Progenitor cell of endocrine pancreas (in vitro differentiated cells): ENCODE measurements at places on chromosomes 6 and 20.
A peak's percentile ranks its signal among the peaks of the same experiment; 100 is the strongest.

DNA sequence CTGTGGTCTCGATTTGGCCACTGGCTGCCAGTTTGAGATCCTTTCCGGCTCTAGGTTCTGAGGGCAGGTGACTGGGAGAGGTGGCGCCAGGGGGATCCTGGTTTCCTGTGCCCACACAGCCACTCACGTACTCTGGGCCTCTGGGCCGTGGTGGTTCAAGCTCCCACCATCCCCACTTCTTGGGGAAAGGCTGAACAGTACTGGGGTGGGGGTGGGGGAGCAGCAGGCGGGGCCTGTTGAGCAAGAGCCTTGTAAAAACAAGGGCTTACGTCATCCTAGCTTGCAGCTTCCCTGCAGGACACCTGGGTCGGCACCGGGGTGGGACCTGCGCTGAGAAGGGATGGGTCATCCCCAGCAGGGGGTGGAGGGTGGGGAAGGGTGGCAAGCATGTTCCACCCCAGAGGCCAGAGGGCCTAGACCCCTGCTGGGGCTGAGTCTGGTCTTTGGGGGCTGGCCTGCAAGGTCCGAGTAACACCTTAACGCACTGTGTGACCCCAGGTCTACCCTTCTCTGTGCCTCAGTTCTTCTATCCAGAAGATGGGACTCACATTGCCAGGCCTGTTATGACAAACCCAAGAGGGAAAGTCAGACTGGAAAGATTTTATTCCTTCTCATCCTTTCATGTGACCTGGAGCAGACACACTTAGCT is 3.1 kb upstream of the CEBPB start:
- no peak for DNase-seq

DNA sequence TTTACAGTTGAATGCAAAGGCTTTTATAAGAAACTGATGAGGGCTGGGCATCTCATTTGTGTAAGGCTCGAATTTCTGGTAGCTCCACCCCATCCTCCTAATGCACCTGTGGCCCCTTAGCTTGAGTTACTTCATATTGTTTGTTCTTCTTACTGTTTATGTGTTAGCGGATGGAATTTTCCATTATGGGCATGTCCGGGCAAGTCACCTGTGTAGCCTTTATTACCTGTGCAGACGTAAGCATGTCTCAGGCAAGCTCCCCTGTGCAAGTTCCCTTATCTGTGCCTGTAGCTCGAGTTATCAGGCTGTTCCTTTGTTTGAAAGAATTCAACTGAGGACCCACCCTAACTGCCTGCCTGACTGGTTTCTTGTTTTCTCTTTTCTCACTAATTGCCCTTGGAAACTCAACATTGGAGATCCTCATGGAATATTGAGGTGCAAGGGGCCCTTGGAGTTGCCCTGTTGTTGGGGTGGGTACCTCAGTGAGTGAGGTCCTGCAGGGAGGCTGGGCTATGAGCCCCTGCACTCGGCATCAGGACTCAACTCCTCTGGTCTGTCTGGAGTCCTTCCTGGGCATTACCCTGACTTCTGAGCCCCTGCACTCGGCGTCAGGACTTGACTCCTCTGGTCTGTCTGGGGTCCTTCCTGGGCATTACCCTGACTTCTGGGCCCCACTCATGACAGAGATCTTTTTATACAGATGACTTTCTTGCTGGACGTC is 207.9 kb upstream of the SULF2 start:
- DNase-seq: no peak

DNA sequence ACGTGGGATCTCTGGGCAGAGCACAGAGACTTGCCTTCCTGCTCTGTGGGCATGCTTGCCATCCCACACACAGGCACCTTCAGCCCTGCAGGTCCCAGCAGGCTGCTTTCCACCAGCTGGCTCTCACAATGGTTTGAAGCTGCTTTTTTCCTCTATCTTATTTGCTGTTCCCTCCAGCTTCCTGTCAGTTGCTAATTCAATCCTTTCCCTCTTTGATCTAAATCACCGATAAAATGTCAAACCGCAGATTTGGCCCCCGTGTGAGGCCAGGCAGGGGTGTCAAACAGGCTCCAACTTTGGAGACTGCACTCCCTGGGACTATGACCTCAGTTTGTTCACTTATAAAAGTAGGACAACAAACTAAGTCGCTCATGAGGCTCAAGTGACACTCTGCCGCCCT is 40.6 kb upstream of the PCMTD2 start:
- no peak for DNase-seq

GRCh38 chr6:156946370-156946936 is 169.3 kb downstream of the ARID1B start:
- DNase-seq: no peak

GRCh38 chr6:155880900-155881299 is 425.3 kb upstream of the NOX3 start:
- no peak for DNase-seq

- no peak for DNase-seq
These were observed 21.6 kb downstream of the CNKSR3 start for GRCh38 chr6:154488802-154489437.

DNA sequence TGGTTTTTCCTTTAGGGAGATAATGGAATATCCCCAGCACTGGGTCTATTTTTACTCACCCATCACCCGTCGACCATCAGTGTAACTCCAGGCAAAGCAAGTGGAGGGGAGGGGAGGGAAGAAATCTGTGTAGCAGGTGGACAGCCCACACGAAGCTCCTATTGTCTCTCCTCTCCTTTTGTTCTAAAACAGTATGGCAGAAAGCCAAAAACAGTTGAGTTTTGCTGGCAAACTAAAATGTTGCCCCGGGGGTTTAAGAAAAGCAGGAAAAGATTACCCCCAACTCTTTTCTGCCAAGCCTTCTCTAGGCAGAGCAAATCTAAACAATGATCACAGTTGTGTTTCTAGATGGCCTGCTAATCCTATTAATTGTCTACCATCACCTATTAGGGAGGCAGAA is 89.7 kb downstream of the PREP start:
- no peak for DNase-seq

GRCh38 chr6:2855061-2855519 is 13.4 kb upstream of the SERPINB1 start:
- no peak for DNase-seq

- DNase-seq: no peak
These were observed 114.8 kb upstream of the SNX9 start for GRCh38 chr6:157708239-157708638.

DNA sequence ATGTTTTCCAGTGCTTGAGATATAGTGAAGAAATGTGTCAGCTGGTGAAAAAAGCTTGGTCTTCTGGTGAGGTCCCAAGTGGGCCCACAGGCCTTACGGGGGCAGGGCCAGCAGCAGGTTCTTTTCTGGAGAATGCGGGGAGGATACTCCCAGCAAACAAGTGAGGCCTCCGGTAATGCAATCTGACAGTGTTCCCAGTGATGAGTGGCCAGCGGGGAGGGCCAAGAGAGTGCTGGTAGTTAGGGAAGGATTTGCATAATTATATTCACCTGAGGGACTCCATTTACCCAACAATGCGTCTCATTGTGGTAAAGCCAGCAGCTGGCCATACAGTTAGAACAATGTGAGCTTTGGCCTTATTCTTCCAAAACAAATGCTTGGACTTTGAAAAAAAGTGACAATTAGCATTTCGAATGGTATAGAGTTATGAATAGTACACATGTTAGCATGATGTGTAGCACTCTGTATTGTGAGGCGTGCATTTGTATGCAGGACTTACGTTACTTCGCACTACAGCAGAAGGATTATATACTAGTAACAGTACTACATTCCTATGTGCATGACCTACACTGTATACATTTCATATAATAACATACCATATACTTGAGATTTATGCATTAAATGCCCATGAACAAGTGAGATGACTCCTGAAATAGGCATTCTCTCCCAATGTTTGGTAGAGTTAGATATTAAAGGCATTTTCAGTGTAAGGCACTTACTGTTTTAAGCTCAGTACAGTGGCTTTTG is 69.8 kb downstream of the MYB start:
- DNase-seq: no peak

GRCh38 chr6:118542184-118542952 is 5.7 kb upstream of the PLN start:
- DNase-seq: no peak

- peak; percentile 89 for DNase-seq
These were observed 2.8 kb downstream of the JARID2 start for GRCh38 chr6:15248451-15249370.

DNA sequence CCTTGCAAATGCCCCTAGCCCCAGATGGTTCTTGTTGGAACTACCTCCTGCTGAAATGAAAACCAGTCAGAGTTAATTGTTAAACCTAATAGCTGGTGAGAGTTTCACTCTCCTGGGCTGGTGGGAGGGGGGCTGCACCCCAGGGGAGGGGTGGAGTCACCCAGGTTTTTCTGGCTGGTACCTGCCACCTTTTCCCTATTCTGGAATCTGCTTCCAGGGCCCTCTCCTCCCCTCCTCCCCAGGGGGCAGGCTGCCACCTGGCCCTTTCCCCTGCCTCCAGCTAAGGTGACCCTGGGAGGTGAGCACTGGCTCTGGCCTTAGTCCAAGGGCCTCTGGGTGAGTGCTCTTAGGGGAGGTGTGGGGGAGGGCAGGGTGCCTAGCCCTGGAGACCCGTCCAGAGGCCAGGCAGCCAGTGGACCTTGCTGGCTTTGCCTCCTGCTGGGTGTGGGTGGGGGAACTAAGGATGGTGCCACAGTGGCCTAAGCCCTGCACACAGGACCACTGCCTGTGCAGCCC is 48.8 kb upstream of the EPB41L1 start:
- no peak for DNase-seq

DNA sequence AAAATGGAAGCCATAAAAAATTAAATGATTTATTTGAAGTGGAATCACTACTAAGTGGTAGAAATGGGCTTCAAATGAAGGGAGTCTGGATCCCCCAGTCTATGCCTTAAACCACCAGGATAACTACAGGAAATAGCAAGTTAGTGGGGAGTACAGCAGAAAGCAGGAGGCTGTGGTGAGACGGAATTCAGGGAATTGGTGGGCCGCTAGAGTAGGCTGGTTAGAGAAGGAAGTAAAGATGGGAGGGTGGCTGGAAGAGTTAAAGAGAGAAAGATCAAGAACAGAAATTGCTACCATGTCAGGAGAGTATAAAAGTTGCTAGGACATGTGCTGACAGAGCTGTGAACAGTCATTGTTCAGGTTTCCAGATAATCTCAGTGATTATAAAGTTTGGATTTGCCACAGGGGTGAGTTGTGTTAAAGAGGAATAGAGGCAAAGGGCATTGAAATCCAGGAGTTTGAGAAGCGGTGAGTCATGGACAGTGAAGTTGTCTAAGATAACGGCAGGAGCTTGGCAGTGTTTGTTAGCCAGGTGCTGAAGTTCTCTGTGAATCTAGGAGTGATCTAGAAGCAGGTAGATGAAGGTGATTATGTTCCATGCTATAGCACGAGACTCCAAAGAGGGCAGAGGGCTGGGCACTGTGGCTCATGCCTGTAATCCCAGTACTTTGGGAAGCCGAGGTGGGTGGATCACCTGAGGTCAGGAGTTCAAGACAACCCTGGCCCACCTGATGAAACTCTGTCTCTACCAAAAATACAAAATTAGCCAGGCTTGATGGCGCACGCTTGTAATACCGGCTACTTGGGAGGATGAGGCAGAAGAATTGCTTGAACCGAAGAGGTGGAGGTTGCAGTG is 13.7 kb upstream of the HINT3 start:
- DNase-seq: no peak

GRCh38 chr20:59352541-59352940 is 52.1 kb downstream of the EDN3 start:
- DNase-seq: no peak

- no peak for DNase-seq
These were observed 332.5 kb downstream of the CD83 start for GRCh38 chr6:14450133-14450504.

DNA sequence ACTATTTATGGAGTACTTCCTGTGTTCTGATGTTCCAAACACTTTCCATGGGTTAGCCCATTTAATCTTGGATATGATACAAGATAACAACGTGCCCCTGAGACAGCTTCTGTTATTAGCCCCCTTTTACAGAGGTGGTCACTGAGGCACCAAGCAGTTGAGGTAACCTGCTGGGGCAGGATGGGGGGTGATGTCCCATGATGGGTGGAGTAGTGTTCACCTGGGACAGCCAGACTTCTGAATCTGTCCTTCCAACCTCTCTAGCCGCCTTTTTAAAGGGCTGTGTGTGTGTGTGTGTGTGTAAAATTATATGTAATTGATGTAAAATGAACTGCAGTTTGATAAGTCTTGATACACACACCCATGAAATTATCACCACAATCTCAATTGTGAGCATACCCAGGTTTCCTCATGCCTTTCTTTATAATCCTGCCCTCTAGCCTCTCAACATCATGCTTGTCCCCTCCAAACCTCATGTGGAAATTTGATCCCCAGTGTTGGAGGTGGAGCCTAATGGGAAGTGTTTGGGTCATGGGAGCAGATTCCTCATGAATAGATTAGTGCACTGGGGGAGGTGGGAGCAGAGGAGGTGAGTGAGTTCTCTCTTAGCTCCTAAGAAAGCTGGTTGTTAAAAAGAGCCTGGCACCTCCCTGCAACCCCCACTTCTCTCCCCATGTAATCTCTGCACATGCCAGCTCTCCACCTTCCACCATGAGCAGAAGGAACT is 39.2 kb downstream of the PLAGL2 start:
- DNase-seq: no peak

- no peak for DNase-seq
These were observed 205.5 kb downstream of the TFAP2B start for GRCh38 chr6:51024126-51024525.

- no peak for DNase-seq
These were observed 263.4 kb upstream of the MAN1A1 start for GRCh38 chr6:119612911-119613381.

DNA sequence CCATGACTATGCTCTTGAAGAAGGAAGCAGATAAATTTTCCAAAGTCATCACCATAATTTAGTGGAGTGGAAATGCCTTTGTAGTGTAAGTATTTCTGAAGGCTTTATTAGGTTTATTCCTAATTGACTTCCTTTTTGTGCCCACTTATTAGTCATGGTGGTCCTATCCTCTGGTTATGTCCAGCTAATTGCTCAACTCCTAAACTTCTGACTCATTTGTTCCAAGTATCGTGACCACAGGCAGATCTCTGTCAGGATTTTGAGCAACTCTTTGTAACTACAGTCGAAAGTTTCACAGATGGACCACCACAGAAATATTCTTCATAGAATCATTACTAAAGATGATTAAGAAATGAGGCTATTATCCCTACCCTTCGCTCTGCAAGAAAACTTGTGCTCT is 315.6 kb upstream of the PTCHD4 start:
- DNase-seq: no peak

GRCh38 chr6:166460473-166461437 is 78.0 kb upstream of the MPC1 start:
- DNase-seq: no peak

DNA sequence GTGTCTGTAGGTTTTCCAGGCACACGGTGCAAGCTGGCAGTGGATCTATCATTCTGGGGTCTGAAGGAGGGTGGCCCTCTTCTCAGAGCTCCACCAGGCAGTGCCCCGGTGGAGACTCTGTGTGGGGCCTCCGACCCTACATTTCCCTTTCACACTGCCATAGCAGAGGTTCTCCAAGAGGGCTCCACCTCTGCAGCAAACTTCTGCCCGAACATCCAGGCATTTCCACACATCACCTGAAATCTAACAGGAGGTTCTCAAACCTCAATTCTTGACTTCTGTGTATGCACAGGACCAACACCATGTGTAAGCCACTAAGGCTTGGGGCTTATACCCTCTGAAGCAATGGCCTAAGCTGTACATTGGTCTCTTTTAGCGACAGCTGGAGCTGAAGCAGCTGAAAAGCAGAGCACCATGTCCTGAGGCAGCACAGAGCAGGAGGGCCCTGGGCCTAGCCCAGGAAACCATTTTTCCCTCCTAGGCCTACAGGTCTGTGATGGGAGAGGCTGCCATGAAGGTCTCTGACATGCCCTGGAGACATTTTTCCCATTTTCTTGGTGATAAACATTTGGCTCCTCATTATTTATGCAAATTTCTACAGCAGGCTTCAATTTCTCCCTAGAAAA is 253.3 kb downstream of the ERMARD start:
- no peak for DNase-seq

GRCh38 chr20:19648024-19648423 is 110.0 kb upstream of the RIN2 start:
- no peak for DNase-seq
